Stimulated activated CD4-positive, alpha-beta T cell treated with anti-CD3 and anti-CD28 coated beads, Interleukin-4, amount 100 ng/mL, for 24 hours (primary cell): ENCODE measurements at places on chromosomes 13 and 19.

DNA sequence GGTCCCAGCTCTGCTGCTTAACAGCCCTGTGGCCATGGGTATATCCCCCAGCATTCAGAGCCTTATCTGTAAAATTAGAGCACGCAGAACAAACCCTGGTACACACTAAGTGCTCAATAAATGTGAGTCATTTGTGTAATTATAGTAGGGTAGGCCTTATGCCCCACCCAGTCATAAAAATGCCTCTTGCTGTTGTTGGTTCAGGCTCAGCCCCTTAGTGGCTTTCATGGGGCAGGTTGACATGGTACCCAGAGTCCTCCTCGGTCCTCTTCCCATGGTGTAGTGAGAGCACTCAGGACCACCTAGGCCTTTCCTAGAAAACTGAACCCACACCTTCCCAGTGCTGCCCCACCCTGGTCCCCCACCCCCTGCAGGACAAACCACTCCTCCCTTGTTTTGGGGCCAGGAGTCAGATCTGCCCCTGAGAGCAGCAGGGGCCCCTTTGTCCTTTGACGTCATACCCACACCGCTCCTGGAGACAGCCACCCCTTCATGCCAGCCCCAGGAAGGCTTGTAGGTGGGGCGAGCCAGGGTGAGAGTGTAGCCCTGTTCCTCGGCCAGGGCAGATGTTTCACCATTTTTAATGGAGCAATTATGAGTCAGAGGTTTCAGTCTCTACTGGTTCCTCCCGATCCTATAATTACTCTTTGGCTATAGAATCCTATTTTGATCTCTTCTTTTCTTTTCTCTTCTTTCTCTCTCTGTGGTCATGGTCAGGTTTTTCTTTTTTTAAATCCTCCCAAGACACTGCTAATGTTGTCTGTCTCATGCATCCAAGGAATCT is 36.8 kb downstream of the ACTN4 start:
- peak; percentile 21 for DNase-seq

DNA sequence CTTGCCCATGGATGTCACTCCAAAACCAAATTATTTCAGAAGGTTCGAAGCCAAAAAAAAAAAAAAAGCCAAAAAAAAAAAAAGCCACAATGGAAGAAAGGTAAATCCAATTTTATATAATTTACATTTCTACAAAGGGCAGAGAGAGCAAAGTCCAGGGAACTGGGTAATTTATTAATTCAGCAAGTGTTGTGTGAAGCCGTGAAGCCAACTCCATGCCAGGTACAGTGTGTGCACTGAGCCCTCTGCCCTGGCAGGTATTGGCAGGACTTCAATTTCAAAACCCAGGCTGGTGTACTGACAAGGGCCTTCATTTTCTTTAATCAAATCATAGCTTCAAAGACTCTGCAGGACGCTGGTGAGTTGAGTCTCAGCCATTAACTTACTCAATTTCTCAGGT is 5.5 kb upstream of the RFPL4A start:
- no peak for DNase-seq

- no peak for DNase-seq
Observed at GRCh38 chr13:48319531-48320398, 16.2 kb downstream of the RB1 start.

- no peak for DNase-seq
Observed at GRCh38 chr19:51159656-51160055, 17.6 kb downstream of the SIGLEC7 start.
